ENCODE measurements at places on chromosomes 16 and 17. TPM values are rescaled to one million over a fixed set of nuclear protein-coding genes. Genes with fewer than 3 reads are reported as not detected.

DNA sequence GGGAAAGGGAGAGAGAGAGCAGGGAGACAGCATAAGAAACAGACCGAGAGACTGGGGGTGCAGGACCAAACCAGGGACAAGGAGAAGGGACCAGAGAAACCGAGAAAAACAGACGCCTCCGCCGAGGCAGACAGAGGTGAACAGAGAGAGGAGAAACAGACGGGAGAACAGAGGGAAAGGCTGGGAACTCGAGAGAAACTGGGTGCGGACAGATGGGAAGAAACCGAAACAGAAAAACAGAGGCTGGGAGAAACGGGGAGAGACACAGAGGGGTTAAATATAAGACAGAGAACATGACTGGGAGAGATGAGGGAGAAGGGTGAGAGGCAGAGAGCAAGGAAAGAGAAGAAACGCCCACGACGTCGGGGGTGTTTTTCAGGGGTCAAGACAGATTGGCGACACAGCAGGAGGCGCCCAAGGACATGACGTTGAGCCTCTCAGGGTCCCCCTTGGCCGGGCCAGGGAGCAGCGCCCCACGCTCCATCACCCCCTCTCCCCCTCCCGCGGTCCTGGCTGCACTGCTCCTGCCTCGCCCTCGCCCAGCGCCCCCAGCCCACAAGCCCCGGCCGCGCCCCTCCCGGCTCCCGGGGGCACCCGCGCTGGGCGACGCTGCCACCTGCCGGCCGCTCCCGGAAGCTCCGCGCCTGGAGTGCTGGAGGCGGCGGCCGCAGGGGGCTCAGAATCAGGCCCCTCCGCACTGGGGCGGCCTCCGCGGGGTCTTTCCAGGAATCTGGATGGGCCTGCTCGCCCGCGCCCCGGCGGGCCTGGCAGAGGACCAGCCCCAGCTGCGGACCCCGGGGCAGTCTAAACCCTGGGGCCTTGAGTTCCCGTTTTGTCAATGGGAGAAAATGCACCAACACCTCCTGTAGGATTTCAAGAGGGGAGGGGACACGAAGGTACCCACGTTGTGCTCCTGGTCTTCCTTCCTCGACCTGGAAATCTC, 1.3 kb upstream of the TMEM92 start:
- peak overlapping the region; percentile 72 for H3K4me3 ChIP-seq
- peak; percentile 35 for DNase-seq
- peaks cover 39% of the 10 kb centered on the region for H3K27me3 ChIP-seq
- H3K27ac ChIP-seq, result no peak overlapping the region
- peaks cover 8% of the 10 kb centered on the region for H3K4me1 ChIP-seq

DNA sequence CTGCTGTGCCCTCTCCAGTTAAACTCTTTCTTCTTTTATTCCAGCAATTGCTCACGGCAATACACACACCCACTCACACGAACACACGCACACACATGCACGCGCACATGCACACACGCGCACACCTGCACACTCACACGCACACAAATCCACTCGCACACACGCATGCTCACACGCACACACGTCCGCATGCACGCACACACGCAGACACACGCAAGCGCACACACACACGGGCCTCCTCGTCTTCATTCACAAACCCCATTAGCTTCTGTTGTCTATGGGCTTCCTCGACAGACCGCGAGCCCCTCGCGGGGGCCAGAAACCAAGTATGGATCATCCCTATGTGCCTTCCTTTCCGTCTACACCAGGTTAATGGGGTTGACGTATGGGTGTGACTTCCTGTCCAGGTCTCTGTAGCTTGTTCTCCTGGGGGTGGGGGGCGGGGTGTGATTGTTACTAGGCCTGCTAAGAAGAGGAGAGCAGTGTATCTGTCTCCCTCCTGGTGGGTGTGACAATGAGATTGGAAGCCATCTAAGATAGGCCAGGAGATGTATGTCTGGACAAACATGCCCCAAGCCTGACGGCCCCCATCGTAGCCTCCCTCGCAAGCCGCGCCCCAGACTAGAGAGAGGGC, 670 bp upstream of the CTF1 start:
- H3K36me3 ChIP-seq, result peaks cover 8% of the 10 kb centered on the region

GRCh38 chr17:78763561-78763960, 18.5 kb downstream of the CYTH1 start:
- H3K27me3 ChIP-seq, result no peaks in the 10 kb centered on the region
- peaks cover 59% of the 10 kb centered on the region for H3K4me1 ChIP-seq

DNA sequence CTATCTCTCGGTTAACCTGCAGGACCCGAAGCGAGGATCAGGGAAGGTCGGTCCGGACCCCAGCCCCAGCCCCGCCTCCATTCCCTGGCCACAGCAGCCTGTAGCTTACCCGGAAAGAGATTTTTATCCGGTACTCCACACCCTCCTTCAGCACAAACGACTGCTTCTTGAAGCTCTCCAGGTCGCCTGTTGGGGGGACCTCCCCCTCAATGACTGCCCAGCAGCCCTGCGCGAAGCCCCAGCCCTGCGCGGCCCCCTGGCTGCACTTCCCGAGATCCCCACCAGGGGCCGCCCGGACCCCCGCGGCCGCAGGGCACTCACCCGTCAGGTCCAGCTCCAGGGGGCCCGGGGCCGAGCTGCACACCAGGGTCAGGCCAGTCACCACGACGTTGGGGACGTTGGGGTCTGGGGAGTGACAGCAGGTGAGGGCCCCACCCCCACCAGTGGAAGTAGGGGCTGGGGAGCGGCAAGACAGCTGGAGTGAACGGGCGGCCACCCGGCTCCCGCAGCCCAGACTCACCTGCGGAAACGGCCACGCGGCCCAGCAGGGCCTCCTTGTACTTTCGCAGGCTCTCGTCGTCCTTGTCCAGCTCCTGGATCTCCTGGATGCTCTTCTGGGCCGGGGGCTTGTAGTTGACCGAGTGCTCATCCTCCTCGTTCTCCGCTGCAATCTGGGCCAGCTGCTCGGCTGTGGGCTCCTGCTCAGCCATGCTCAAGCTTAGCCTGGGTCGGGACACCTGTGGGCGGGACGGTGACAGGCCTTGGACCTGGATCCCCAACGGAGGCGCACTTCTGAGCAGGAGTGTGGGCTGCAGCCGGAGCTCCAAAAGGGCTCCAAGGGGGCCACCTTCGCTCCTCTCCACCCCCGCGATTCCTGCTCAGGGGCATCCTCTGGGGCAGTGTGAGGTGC, 1.7 kb downstream of the ARHGDIA start:
- H3K27ac ChIP-seq, result peak overlapping the region; percentile 91
- H3K36me3 ChIP-seq, result peaks cover 2% of the 10 kb centered on the region
- H3K4me3 ChIP-seq, result peak overlapping the region; percentile 78
- H3K4me1 ChIP-seq, result peaks cover 40% of the 10 kb centered on the region
- no peaks in the 10 kb centered on the region for H3K27me3 ChIP-seq

Gene CDH16
- total RNA-seq, result not detected

DNA sequence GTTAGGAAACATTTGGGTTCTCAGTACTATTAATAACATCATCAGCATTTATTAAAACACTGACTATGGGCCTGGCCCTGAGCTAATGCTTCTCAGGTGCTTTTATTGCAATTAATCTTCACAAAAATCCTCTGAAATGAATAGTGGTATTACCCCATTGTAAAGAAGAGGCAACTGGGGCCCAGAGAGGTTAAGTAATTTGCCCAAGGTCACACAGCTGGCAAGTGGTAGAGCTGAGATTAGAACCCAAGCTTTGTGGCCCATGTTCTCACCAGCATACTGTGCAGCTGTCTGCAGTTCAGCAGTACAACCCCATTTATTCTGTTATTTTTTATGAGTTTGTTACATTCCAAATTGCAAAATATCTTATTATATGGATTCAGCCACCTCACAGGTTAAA, 82.3 kb downstream of the TBC1D16 start:
- H3K4me3 ChIP-seq, result no peak overlapping the region
- H3K4me1 ChIP-seq, result peaks cover 4% of the 10 kb centered on the region
- H3K27ac ChIP-seq, result no peak overlapping the region
- no peaks in the 10 kb centered on the region for H3K27me3 ChIP-seq

- no peak for DNase-seq
- no peak overlapping the region for H3K27ac ChIP-seq
- no peaks in the 10 kb centered on the region for H3K4me1 ChIP-seq
- H3K4me3 ChIP-seq, result no peak overlapping the region
- H3K36me3 ChIP-seq, result no peaks in the 10 kb centered on the region
Measured at GRCh38 chr17:34291721-34292348, 6.3 kb downstream of the CCL11 start.

DNA sequence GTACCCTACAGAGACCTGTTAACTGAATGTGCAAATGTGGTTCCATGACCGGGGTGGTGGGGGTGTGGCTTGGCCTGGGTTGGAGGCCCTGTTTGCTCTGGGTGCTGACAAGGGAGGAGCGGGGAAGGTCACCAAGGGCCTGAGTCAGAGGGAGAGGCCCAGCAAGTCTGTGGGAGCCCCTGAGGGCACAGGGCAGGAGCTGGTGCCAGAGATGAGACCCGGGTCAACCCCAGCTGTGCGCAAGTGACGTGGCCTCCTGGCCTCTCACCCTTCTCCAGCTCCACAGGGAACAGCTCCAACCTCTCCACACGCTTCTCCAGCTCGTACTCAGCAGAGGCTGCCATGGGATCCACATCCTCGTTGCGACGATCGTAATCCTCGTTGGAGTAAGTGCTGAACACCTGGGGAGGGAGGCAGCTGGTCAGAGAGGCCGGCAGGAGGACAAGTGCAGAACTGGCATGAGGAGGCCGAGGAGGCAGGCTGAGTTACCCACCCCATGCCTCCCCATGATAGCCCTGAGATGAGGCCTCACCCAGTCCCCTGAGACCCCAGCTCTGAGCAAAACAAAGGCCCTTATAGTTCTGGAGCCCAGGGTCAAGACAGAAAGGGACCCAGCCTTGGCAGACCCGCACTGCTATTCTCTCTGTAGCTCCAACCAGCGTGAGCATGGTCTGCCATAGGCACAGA, 5.5 kb downstream of the PPP1R9B start:
- peak overlapping the region; percentile 39 for H3K4me3 ChIP-seq
- H3K27me3 ChIP-seq, result no peaks in the 10 kb centered on the region
- DNase-seq, result no peak

- DNase-seq, result no peak
- H3K4me1 ChIP-seq, result peaks cover 52% of the 10 kb centered on the region
- H3K4me3 ChIP-seq, result peak overlapping the region; percentile 95
- H3K27me3 ChIP-seq, result no peaks in the 10 kb centered on the region
- H3K36me3 ChIP-seq, result peaks cover 9% of the 10 kb centered on the region
- H3K27ac ChIP-seq, result peak overlapping the region; percentile 96
Measured at GRCh38 chr17:50865868-50866260, 290 bp downstream of the TOB1 start.

GRCh38 chr16:75758215-75758614, 31.9 kb upstream of the CPHXL start:
- H3K36me3 ChIP-seq, result no peaks in the 10 kb centered on the region
- H3K4me3 ChIP-seq, result no peak overlapping the region
- H3K4me1 ChIP-seq, result no peaks in the 10 kb centered on the region
- H3K27me3 ChIP-seq, result peaks cover 14% of the 10 kb centered on the region
- DNase-seq, result no peak

DNA sequence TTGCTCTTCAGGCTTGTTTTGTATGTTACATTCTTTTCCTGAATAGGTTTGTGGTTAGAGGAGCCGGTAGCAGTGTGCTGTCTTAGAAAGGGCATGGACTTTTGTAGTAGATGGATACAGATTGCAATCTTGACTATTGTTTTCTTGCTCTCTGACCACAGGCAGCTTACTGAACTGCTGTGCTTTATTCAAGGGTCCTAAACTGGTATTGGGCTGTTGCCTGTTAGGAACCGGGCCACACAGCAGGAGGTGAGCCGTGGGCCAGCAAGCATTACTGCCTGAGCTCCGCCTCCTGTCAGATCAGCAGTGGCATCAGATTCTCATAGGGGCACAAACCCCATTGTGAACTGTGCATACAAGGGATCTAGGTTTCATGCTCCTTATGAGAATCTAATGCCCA, 373.9 kb downstream of the CPPED1 start:
- no peak for DNase-seq
- peak overlapping the region; percentile 41 for H3K27ac ChIP-seq
- H3K4me3 ChIP-seq, result peak overlapping the region; percentile 6
- peaks cover 14% of the 10 kb centered on the region for H3K4me1 ChIP-seq

DNA sequence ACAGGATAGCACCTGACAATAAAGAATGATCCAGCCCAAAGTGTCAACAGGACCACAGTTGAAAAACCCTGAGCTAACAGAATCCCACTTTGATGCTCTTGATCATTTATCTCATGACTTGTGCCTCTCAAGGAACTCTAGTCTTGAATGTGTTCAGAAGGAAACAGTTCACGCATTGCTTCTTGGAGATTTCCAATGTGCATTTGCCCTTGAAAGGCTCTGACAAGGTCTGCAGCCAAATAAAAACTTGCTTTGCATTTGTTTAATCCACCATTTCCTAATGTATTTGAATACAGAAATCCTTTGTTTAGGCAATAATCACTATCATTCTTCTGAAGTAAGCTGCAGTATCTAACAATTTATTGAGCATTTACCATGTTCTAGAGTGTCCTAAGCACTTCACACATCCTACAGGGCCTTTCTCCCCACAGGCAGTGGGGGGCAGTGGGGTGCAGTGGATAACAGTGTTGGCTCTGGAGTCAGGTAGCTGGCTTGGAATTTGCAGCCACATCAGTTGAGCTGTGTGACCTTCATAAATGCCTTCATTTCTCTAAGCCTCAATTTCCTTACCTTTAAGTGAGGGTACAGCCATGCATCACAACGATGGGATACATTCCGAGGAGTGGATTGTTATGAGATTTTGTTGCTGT, 239.7 kb downstream of the XYLT1 start:
- no peak overlapping the region for H3K27ac ChIP-seq
- DNase-seq, result no peak
- no peaks in the 10 kb centered on the region for H3K27me3 ChIP-seq
- peaks cover 17% of the 10 kb centered on the region for H3K36me3 ChIP-seq

DNA sequence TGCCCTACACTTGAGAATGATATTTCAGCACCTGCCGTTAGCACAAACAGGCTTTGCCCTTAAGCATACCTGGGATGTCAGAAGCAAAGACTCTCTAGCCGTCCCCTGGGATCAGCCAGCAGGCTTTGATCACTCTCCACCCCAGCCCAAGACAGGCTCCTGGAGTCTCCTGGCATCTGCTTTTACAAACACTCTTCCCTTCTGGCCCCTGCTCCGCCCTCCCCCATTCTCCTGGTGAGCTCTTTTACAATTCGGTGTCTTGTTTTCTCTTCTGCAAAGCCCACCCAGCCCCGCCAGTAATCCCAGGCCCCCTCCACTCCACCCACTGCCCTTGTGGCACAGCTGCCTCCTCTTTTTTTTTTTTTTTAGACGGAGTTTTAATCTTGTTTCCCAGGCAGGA, 50.4 kb downstream of the KATNIP start:
- peaks cover 2% of the 10 kb centered on the region for H3K36me3 ChIP-seq
- no peak overlapping the region for H3K27ac ChIP-seq
- H3K27me3 ChIP-seq, result no peaks in the 10 kb centered on the region
- H3K4me3 ChIP-seq, result no peak overlapping the region
- no peak for DNase-seq

Gene CHD3
- total RNA-seq, result 281 TPM

GRCh38 chr17:12637015-12637414, 28.7 kb upstream of the MYOCD start:
- peaks cover 21% of the 10 kb centered on the region for H3K27me3 ChIP-seq
- H3K27ac ChIP-seq, result no peak overlapping the region
- H3K4me1 ChIP-seq, result peaks cover 2% of the 10 kb centered on the region
- H3K4me3 ChIP-seq, result no peak overlapping the region
